ENCODE measurements at places on chromosomes 2 and 18. TPM values are rescaled to one million over a fixed set of nuclear protein-coding genes. Genes with fewer than 3 reads are reported as not detected.

Gene PLB1
- total RNA-seq, result 6.5 TPM

Gene SLC5A7
- not detected for total RNA-seq

GRCh38 chr2:229268626-229269025, 2.5 kb downstream of the PID1 start:
- no peaks in the 10 kb centered on the region for H3K27me3 ChIP-seq
- no peaks in the 10 kb centered on the region for H3K36me3 ChIP-seq
- peaks cover 14% of the 10 kb centered on the region for H3K4me1 ChIP-seq

GRCh38 chr2:190693533-190694232, 44.8 kb downstream of the NAB1 start:
- no peak overlapping the region for H3K27ac ChIP-seq
- no peak overlapping the region for H3K4me3 ChIP-seq
- H3K4me1 ChIP-seq, result no peaks in the 10 kb centered on the region
- H3K27me3 ChIP-seq, result no peaks in the 10 kb centered on the region
- DNase-seq, result no peak

DNA sequence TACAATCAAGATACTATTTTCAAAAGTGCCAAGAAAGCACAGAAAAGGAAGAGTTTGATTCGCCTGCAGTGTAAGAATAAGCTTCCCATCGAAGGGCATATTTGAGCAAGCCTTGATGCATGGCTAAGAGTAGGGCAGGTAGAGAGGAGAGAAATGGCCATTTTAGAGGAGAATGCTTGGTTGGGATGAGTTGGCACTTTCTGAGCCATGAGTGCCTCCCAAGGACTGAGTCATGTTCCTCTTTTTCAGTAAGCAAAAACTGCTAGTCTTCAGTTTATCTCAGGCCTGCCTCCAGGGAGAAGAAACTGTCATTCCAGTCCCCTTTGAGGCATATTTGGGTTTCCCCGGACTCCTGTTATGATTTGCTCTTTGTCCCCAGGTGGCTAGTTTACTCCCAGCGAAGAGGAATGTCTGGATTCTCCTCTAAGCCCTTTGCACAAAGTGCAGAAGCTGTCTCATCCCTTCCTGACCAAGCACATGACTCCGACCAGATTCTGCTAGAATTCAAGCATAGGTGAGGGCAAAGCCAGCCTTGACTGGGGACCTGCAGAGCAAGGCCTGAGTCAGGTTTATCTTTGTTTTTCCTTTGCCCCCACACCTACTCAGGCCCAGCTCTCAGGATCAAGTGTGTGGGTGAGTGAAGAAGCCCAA, 115.2 kb downstream of the TTC32 start:
- H3K27ac ChIP-seq, result no peak overlapping the region
- no peaks in the 10 kb centered on the region for H3K36me3 ChIP-seq
- H3K4me1 ChIP-seq, result peaks cover 17% of the 10 kb centered on the region
- H3K4me3 ChIP-seq, result no peak overlapping the region

DNA sequence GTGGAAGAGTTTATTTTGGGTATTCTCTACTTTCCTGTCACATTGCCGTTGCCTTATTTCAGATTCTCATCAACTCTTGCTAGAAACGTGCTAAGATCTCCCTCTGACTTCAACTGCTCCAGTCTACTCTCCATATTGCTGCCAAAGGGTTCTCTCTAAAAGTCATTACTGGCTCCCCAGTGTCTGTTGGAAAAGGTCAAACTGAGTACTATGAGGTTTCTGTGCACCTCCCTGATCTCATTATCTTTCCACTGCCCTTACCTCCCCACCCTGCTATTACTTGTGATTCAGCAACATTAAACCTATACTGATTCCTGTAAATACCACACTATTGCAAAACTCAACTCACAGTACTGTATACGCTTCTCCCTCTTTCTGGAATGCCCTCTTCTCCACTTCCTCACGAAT, 1.9 kb upstream of the KRCC1 start:
- no peak overlapping the region for H3K4me3 ChIP-seq
- no peaks in the 10 kb centered on the region for H3K27me3 ChIP-seq
- peak overlapping the region; percentile 37 for H3K27ac ChIP-seq
- peaks cover 38% of the 10 kb centered on the region for H3K4me1 ChIP-seq
- no peak for DNase-seq

DNA sequence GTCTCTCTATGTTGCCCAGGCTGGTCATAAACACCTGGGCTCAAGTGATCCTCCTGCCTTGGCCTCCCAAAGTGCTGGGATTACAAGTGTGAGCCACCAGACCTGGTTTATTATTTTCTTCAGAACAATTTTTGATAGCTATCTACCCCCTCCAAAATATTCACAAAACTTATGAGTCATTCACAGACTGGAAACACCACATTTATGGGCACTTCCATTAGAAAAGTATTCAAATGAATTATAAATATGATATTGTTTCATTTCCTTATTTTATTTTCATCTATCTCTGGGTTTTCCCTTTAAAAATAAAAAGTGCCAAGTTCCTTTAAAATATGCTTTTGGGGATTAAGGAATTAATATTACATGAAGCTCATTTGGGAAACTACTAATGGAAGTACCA, 58.8 kb upstream of the MSTN start:
- H3K36me3 ChIP-seq, result no peaks in the 10 kb centered on the region
- DNase-seq, result no peak
- peaks cover 5% of the 10 kb centered on the region for H3K4me1 ChIP-seq
- no peak overlapping the region for H3K4me3 ChIP-seq
- H3K27ac ChIP-seq, result no peak overlapping the region
- H3K27me3 ChIP-seq, result no peaks in the 10 kb centered on the region

- H3K36me3 ChIP-seq, result peaks cover 23% of the 10 kb centered on the region
- no peak overlapping the region for H3K4me3 ChIP-seq
- no peaks in the 10 kb centered on the region for H3K27me3 ChIP-seq
- H3K4me1 ChIP-seq, result no peaks in the 10 kb centered on the region
- peak overlapping the region; percentile 38 for H3K27ac ChIP-seq
These were observed 118.9 kb downstream of the LCLAT1 start for GRCh38 chr2:30565851-30566358.

DNA sequence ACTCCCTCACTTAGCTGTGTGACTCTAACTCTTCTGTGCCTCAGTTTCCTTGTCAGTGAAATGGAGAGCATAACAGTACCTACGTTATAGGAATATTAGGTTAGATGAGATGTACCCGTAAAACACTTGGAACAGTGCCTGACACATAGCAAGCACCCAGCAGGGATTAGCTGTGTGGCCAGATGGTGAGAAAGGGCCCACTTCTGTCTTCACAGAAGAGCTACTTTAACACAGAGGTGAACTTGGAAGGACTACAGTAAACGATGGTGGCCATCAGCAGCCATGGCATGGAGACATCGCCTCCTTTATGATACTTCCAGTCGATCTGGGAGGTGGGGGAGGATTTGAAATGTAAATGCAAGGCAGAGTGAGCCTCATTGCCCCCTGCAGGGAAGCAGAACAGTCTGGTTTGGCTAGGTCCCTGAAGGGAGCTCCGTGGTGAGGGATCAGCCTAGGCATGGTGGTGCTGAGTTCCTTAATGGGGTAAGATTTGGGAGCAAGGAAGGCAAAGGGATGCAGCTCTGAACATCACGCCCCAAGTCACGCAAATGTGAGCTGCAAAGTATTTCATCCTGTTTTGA, 101.7 kb upstream of the ALPP start:
- H3K4me1 ChIP-seq, result no peaks in the 10 kb centered on the region
- H3K4me3 ChIP-seq, result no peak overlapping the region
- H3K27me3 ChIP-seq, result no peaks in the 10 kb centered on the region
- no peak for DNase-seq
- peak overlapping the region; percentile 61 for H3K27ac ChIP-seq
- H3K36me3 ChIP-seq, result no peaks in the 10 kb centered on the region

DNA sequence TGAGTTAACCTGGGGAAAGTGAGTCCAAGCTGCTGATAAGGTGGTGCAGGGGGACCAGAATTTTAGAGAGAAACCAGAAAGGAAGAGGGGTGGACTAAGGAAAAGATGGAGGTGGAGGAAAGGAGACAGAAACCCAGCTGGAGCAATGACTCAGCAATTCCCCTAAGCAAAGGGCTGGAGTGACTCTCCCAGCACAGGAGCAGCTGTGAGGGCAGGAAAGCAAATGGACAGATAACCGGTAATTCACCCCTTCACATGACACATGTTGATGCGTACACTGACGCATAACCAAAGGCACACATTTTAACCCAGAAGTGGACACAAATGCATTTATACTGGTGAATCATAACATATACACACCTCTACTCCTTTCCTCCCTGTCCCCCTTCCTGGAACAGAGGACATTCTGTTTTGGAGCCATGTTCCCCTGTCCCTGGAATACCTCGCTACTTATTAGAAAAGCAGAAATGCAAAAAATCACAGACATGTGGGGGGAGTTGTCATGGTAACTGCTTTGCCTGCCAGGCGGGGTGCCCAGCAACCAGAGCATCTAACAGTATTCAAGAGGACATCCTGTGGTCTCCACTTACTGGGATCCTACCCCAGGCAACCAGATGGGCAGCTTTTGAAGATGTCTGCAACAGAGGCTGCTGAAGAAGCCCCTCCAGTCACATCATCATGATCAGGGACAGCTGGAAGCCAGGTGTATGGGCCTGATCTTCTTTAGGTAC, 4.7 kb downstream of the CDK5R2 start:
- H3K4me1 ChIP-seq, result peaks cover 3% of the 10 kb centered on the region
- no peak for DNase-seq
- H3K27ac ChIP-seq, result no peak overlapping the region
- peaks cover 28% of the 10 kb centered on the region for H3K27me3 ChIP-seq
- no peak overlapping the region for H3K4me3 ChIP-seq
- H3K36me3 ChIP-seq, result no peaks in the 10 kb centered on the region

Gene DSG3
- total RNA-seq, result 856 TPM

Gene CYS1
- total RNA-seq, result 2.5 TPM

Gene EML6
- total RNA-seq, result 2.7 TPM

DNA sequence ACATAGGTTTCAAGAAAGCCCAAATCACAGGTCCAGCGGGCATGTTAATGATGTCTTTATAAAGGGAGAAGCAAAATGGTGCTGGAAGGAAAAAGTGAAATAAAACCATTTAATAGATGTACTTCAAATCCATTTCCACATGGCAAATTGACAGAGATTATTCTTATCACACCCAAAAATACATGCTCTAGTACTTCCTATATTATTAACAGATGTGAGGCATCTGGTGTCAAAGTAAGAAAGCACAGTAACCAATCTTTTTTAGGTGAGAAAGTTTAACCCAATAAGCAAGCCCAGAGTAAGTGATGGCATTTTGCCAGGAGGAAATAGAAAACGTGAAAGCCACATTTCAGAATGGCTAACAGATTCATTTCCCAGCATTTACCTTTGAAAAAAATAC, 128.0 kb downstream of the ABCA12 start:
- no peak overlapping the region for H3K4me3 ChIP-seq
- no peak for DNase-seq
- no peaks in the 10 kb centered on the region for H3K27me3 ChIP-seq
- H3K36me3 ChIP-seq, result no peaks in the 10 kb centered on the region
- no peak overlapping the region for H3K27ac ChIP-seq

DNA sequence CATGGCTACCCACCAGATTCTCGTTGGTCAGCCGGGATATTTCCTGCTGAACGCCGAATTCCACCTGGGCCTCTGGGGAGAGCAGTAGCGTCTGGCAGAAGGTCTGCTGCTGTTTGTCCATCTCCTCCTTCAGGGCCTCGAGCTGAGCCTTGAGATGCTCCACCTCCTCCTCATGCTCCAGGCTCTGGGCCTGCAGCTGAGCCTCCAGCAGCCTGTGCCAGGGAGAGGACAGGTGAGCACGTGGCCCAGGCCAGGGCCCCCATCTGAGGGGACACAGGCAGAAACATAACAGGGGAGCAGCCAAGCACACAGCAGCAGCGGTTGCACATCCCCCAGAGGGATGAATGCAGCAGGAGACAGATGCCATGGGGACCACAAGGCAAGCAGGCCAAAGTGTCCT, 40.1 kb upstream of the ACAA2 start:
- H3K27me3 ChIP-seq, result peaks cover 16% of the 10 kb centered on the region
- no peak overlapping the region for H3K27ac ChIP-seq
- no peaks in the 10 kb centered on the region for H3K4me1 ChIP-seq
- H3K4me3 ChIP-seq, result no peak overlapping the region
- H3K36me3 ChIP-seq, result no peaks in the 10 kb centered on the region

Data from esophagus squamous epithelium (tissue), 5 donors.